ENCODE measurements at places on chromosomes 1 and 21. TPM values are rescaled to one million over a fixed set of nuclear protein-coding genes. Genes with fewer than 3 reads are reported as not detected.

SGIP1 gene
- 7.1 TPM for total RNA-seq

LCA5L gene
- 4.2 TPM for total RNA-seq

LCE3D gene
- total RNA-seq: not detected

RCSD1 gene
- 14.8 TPM for total RNA-seq

RCC2 gene
- 5.7 TPM for total RNA-seq

SH3BGR gene
- total RNA-seq: 122 TPM

VWA5B1 gene
- 0.25 TPM for total RNA-seq

FYB2 gene
- 1.7 TPM for total RNA-seq

RBM11 gene
- total RNA-seq: 0.75 TPM

IFFO2 gene
- total RNA-seq: 7.1 TPM

RNF223 gene
- not detected for total RNA-seq

C8B gene
- 0.68 TPM for total RNA-seq

F13B gene
- total RNA-seq: not detected

Data from gastrocnemius medialis (tissue), 4 donors.